ENCODE measurements at places on chromosomes 11 and 22.
A peak's percentile ranks its signal among the peaks of the same experiment; 100 is the strongest.

GRCh38 chr11:118435290-118435892, 901 bp upstream of the KMT2A start:
- DNase-seq, result peak; percentile 70

GRCh38 chr11:61083601-61084147, 18.6 kb upstream of the CD5 start:
- peak; percentile 71 for DNase-seq

- no peak for DNase-seq
Observed at GRCh38 chr11:96237766-96238266, 105.2 kb downstream of the MAML2 start.

GRCh38 chr11:11982975-11983374, 25.5 kb downstream of the DKK3 start:
- DNase-seq, result no peak

DNA sequence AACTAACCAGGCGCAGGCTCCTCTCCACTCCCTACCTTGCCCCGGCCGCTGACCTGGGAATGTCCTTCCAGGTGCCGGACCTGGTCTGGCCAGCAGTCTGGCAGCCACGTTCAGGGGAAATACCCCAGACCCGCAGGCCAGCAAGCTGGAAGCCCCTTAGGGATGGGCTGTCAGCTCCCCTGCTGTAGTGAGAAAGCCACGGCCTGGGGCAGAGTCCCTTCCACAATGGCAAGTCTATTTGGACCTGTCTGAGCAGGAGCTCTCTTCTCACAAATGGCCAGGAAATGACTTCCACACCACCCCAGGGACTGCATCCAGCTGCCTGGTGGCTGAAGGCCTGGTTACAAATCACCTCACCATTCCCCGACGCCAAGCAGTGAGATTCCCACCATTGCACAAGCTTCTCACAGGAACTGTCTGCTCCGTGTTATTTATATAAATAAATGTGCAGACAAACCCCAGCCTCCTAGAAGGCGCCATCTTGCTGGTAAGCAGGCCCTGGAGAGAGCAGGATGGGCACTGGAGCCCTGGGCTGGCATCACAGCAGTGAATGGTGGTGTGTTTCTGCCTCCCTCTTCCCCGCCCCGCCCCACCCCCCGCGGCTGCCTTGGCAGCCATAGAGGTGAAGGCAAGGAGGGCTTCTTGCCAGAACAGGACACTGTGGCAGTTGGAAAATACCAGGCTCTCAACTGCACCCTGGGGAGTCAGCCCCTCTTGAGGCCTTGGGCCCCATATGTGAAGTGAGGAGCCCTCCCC, 23.7 kb downstream of the RSPH14 start:
- no peak for DNase-seq

DNA sequence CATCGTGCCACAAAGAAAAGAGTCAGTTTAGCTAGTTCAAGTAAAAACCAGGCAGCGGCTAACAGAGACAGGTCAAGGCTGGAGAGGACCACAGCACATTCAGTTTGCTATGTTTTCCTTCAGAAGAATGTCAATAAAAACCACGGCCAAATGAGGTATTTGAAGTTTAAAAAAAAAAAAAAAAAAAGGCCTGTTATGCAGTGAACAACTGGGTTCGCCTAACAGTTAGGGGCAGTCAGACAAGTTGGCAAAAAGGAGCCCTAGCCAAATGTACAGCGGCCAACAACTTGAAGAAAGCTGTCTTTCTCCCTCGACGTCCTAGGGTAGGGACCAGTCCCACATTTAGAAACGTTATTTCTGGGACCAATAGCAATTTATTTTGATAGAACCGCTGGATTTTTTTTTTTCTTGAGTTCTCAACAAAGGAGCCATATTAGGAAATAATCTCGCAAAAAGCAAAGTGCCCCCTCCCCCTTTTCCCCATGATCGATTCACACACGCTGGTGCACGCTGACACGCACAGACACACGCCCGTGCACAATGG, 237.8 kb downstream of the TTC28 start:
- DNase-seq, result no peak

GRCh38 chr11:120912504-120912903, 111.4 kb upstream of the TBCEL start:
- DNase-seq, result no peak

DNA sequence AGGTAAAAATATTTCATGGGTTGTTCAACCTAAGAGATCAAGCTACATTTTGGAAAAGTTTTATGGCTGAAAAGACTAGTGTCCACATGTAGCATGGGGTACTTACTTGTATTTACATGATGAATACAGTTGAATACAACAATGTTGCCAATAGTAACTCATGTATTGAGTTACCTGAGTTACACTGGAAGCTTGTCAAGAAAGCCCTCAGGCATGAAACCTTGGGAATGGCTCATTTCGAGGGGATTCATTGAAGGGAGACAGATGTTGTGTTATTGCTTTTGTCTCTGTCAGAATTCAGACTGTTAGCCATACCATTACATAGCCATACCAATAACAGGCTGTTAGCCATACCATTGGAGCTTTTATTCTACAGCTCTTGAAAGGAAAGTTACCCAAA, 9.2 kb downstream of the OR51F2 start:
- DNase-seq, result no peak

DNA sequence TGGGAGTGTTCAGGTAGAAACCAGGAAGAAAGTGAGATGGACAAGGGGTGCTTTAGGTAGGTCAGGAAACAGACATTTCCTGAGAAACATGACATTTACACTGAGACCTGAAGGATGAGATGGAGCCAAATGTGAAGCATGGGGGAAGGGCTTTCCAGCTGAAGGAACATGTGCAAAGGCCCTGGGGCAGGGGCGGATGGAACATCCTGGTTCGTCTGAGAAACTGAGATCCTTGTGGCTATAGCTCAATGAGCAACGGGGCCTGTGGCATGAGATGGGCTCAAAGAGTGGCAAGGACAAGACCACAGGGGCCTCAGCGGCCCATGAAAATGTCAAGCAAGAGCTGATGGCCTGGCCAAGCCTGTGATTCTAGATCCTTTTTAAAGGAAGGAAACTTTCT, 127.4 kb downstream of the DSCAML1 start:
- no peak for DNase-seq

Measured in CD4-positive, alpha-beta T cell (primary cell).